Gastroesophageal sphincter (tissue), 4 donors: ENCODE measurements at places on chromosomes 12 and 14. TPM values are rescaled to one million over a fixed set of nuclear protein-coding genes. Genes with fewer than 3 reads are reported as not detected.

The MYH6 gene
- not detected for total RNA-seq

The GLIPR1L1 gene
- total RNA-seq = not detected

The CCDC196 gene
- total RNA-seq = not detected

The OVCH1 gene
- 0.47 TPM for total RNA-seq

The PKP2 gene
- 1.2 TPM for total RNA-seq

The KRT75 gene
- total RNA-seq = not detected

The ZFHX2 gene
- total RNA-seq = 0.45 TPM

The MTHFD1 gene
- total RNA-seq = 54.5 TPM

The OTUB2 gene
- total RNA-seq = 0.16 TPM

The RDH5 gene
- total RNA-seq = 18.0 TPM

The HECTD1 gene
- 199 TPM for total RNA-seq

The BATF gene
- total RNA-seq = 16.8 TPM

The RHOJ gene
- 12.9 TPM for total RNA-seq

The MDGA2 gene
- not detected for total RNA-seq

The CLEC2B gene
- total RNA-seq = 12.3 TPM

The DUSP16 gene
- total RNA-seq = 15.9 TPM

The GPHB5 gene
- total RNA-seq = not detected

The CLEC6A gene
- total RNA-seq = not detected

The SLC7A8 gene
- total RNA-seq = 56.7 TPM

The MMP14 gene
- 114 TPM for total RNA-seq

The NTF3 gene
- 9.8 TPM for total RNA-seq

The AICDA gene
- total RNA-seq = not detected

The GPRC5A gene
- total RNA-seq = 1.4 TPM

The BMP4 gene
- total RNA-seq = 19.1 TPM

The LAG3 gene
- 3.0 TPM for total RNA-seq

The SRRM4 gene
- not detected for total RNA-seq

The ANKRD33 gene
- total RNA-seq = not detected

The SYCP3 gene
- not detected for total RNA-seq

The ADAMTS20 gene
- not detected for total RNA-seq

The C12orf76 gene
- 21.5 TPM for total RNA-seq

The AMDHD1 gene
- total RNA-seq = 1.8 TPM

The SMIM41 gene
- total RNA-seq = 4.2 TPM

The LUM gene
- 51.3 TPM for total RNA-seq

The DLK1 gene
- not detected for total RNA-seq

The OTOGL gene
- 1.2 TPM for total RNA-seq

The NXPH4 gene
- not detected for total RNA-seq

The FLVCR2 gene
- 1.9 TPM for total RNA-seq

The ZNF891 gene
- 2.9 TPM for total RNA-seq

The ARHGEF40 gene
- total RNA-seq = 18.6 TPM

The ZDHHC22 gene
- 0.40 TPM for total RNA-seq
